PC-3 (cell line): ENCODE measurements at places on chromosomes 7 and 10. TPM values are rescaled to one million over a fixed set of nuclear protein-coding genes. Genes with fewer than 3 reads are reported as not detected.
A peak's percentile ranks its signal among the peaks of the same experiment; 100 is the strongest.

- peak; percentile 92 for DNase-seq
- no peaks in the 10 kb centered on the region for H3K36me3 ChIP-seq
- H3K4me3 ChIP-seq = peak overlapping the region; percentile 14; the same call in 1 of the 2 replicates
- H3K27me3 ChIP-seq = no peaks in the 10 kb centered on the region
- peak overlapping the region; percentile 51 for H3K27ac ChIP-seq
Observed at GRCh38 chr7:75727881-75728593, 10.7 kb downstream of the HIP1 start.

DNA sequence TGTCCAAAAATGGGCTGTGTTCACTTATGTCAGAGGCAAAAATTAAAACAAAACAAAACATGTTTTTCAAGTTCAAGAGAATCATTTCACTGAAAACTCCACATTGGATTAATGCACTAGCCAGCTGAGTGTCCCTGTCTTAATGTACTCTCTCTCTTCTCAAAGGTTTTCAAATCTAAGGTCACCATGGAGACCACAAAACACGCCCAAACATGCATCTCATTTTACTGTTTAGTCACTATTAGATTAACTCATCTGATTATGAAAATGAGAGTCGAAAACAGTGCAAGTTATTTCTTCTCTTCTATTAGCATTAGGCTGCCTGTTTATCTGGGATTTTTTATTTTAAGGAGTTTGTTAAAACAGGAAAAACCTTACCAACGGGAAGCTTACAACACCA is 70.8 kb upstream of the ASAH2 start:
- H3K27me3 ChIP-seq = no peaks in the 10 kb centered on the region
- peaks cover 40% of the 10 kb centered on the region for H3K4me1 ChIP-seq
- peak; percentile 68 for DNase-seq
- H3K4me3 ChIP-seq = no peak overlapping the region
- H3K27ac ChIP-seq = no peak overlapping the region

DNA sequence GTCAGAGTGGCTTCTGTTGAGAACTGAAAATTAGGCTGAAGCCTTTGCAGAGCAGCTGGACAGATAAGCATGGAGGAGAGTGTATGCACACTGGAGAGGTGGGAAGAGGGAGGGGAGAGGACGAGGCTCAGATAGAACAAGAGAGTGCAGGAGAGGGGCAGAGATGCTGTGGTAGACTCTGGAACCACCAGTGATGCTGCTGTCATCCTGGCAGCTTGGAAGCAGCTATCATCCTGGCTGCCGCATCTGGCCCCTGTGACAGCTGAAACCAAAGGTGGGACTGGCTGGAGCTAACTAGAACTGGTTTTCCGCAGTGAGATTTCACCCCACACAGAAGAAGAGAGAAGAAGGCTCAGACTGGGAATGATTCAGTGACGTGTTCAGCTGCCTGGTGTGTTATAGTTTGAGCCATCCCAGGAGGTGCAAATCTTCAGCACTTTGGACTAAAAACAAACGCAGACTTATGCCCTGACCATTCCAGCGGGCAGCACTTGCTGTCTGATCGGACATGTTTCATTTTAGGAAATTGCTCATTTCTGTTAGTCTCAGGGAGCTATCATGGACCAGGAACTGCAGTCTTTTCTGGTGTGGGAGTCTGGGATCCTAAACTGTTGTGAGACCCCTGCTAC is 38.4 kb downstream of the EEPD1 start:
- no peaks in the 10 kb centered on the region for H3K27me3 ChIP-seq
- H3K4me1 ChIP-seq = peaks cover 21% of the 10 kb centered on the region
- H3K36me3 ChIP-seq = no peaks in the 10 kb centered on the region
- DNase-seq = no peak
- H3K27ac ChIP-seq = no peak overlapping the region

SPDYE2B gene
- not detected in 2 replicates for total RNA-seq

- no peaks in the 10 kb centered on the region for H3K27me3 ChIP-seq
- no peak overlapping the region for H3K27ac ChIP-seq
- peaks cover 8% of the 10 kb centered on the region; the same call in 1 of the 2 replicates for H3K4me1 ChIP-seq
Observed at GRCh38 chr10:69906425-69906824, 104.7 kb downstream of the COL13A1 start.

DNA sequence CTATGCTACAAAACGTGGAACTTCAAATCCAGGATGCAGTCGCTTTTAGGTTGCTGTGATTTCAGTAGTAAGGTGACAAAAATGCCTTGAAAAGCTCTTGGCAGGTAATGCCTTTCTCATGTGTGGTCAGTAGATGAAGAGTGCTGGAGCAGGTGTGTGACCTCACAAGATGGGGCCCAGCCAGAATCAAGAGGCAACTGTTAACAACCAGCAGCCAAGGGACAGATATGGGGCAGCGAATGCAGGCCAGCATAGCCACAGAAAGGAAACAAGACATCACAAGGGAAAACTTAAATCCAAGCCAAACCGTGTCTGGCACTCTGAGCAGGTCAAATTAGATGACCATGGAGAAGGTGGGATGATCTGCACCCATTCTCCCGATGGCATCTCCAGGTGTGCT is 12.3 kb downstream of the HUS1 start:
- no peak overlapping the region for H3K27ac ChIP-seq
- H3K4me1 ChIP-seq = peaks cover 5% of the 10 kb centered on the region; the same call in 1 of the 2 replicates
- peaks cover 54% of the 10 kb centered on the region for H3K36me3 ChIP-seq

DNA sequence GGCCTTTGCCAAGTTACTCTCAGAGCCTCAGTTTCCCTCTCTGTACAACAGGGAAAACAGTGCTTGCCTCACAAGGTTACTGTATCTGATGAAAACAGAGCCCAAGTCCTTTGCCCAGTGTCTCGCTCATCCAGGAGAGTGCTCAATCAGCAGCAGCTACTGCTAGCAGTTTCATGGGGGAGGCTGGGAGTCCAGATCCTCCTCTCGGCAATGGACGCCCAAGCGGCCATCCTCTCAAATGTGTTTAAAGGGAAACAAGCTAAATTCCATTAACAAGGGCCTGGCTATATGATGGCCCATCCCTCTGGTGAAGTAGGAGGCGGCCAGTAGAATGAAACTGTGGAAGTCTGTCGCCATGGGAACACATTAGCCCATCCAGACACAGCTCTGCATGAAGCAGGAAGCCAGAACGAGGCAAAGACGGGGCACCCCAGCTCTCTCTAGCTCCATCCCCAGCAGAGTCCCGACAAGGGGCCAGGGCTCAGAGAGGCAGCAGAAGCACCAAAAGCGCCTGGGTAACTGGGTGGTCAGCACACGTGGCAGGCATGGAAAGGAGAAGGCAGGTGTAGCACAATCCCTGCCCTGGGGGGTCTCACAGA is 35.2 kb downstream of the FAM53B start:
- no peak overlapping the region for H3K4me3 ChIP-seq
- DNase-seq = no peak
- no peaks in the 10 kb centered on the region for H3K36me3 ChIP-seq
- no peaks in the 10 kb centered on the region for H3K4me1 ChIP-seq
- no peaks in the 10 kb centered on the region for H3K27me3 ChIP-seq

- H3K4me1 ChIP-seq = peaks cover 28% of the 10 kb centered on the region
- H3K36me3 ChIP-seq = no peaks in the 10 kb centered on the region
- peak; percentile 84 for DNase-seq
- no peak overlapping the region for H3K4me3 ChIP-seq
- peaks cover 30% of the 10 kb centered on the region for H3K27me3 ChIP-seq
Observed at GRCh38 chr10:79933961-79934360, 14.9 kb downstream of the SFTPD start.

GRCh38 chr7:99557940-99558305 is 519 bp upstream of the ZNF655 start:
- no peak overlapping the region for H3K4me3 ChIP-seq

IGFBP3 gene
- 120 and 136 TPM in 2 replicates for total RNA-seq

DNA sequence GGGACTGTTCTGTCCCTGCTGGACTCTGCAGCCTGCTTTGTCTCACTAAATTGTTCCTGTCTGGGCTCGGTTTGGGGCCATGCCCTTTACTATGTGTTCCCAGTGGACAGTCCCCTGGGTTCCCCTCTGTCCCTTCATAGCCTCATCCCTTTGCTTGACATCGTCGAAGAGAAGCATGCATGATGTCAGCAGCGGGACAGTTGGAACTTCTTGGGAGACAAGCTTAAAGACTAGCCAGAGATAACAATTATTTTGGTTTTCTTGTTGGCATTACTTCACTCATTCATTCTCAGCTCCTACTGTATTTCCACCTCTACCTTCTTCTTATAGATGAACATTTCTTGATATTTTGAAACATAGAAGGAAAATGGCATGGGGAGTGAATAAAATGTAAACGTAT is 2.7 kb downstream of the EPHB6 start:
- H3K4me3 ChIP-seq = no peak overlapping the region
- H3K27ac ChIP-seq = no peak overlapping the region
- peaks cover 24% of the 10 kb centered on the region for H3K4me1 ChIP-seq
- no peak for DNase-seq

DNA sequence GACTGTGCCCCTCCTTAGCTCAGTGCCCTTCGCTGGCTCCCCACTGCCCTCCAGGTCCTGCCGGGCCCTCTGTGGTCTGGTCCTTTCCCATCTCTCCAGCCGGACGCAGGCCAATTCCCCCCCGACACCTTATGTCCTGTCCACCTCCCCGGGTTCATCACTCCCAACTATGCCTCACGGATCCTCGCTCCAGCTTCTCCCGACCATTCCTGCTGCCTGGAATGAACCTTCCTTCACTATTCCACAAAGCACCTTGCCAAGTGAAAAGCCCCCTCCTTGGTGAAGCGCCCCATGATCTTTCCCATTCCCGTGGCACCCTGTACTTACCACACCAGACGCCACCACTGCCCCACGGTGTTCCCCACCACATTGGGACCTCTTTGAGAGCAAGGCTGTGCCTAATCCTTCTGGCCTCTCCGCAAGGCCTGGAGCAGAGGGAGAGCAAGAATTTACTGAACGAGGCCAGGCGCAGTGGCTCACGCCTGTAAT is 47.2 kb downstream of the TMEM270 start:
- H3K27me3 ChIP-seq = no peaks in the 10 kb centered on the region
- no peaks in the 10 kb centered on the region for H3K4me1 ChIP-seq
- no peaks in the 10 kb centered on the region for H3K36me3 ChIP-seq
- DNase-seq = no peak

DNA sequence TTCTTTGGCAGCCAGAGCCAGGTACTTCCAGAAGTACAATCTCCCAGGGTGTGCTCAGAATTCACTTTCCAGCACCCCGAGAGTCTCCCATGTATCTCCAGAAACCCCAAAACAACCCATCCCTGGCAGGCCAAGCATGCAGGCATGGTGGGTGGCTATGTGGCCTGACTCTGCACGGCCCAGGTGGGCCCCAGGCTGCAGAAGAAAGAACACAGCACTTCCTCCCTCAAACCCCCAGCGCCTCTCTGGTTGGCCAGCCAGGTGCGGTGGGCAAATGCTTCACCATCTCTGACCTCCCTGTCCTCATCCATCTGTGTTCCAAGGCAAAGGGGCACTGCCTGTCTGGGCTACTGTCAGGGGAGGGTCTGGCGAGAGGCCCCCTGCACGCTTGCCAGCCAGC is 100.3 kb downstream of the MKI67 start:
- no peak overlapping the region for H3K27ac ChIP-seq
- no peaks in the 10 kb centered on the region for H3K27me3 ChIP-seq
- no peaks in the 10 kb centered on the region for H3K36me3 ChIP-seq
- H3K4me3 ChIP-seq = no peak overlapping the region
- DNase-seq = no peak

DNA sequence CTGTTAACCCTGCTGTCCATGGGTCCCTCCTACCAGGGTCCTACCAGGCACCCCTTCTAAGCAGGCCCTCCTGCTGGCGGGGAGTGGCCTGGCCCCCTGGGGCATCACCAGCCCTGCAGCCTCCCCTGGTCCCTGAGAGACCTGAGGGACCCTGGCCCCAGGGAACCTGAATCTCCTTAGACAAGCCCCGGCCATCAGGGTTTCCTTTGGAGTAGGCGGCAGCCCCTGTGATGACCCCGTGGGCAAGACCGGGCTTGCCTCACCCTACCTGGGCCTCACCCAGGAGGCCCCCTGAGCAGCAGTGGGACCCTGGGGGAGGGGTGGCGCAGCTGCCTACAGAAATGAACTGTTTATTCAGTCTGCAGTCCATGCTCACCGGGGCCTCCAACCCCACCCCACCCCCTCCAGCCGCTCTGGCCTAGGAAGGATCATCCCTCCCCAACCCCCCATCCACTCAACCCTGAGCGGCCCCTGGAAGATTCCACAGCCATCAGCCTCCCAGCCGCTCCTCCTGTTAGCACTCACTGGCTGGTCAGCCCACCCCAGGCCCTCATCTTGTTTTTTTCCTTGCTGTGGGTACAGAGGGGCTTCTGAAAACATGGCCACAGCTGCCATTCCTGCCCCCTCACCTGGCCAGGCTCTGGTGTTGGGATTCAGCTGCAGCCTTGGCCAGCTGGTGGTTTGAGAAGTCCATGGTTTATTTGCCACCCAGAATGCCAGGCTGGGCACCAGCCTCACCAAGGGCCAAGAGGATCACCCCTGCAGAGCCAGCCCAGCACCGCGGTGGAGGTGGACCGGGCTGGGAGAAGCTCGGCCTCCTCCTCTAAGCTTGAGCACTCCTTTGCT is 34.8 kb upstream of the CHST15 start:
- H3K4me3 ChIP-seq = no peak overlapping the region

MYH16 gene
- total RNA-seq = 2.8 and 4.7 TPM in 2 replicates

KCNH2 gene
- total RNA-seq = 0.84 and 1.6 TPM in 2 replicates

GRCh38 chr7:98745722-98746318 is 124.0 kb downstream of the TMEM130 start:
- H3K27ac ChIP-seq = no peak overlapping the region
- no peak overlapping the region for H3K4me3 ChIP-seq
- no peaks in the 10 kb centered on the region for H3K36me3 ChIP-seq
- H3K27me3 ChIP-seq = peaks cover 12% of the 10 kb centered on the region; the same call in 1 of the 2 replicates
- no peaks in the 10 kb centered on the region for H3K4me1 ChIP-seq
- peak; percentile 81 for DNase-seq

DNA sequence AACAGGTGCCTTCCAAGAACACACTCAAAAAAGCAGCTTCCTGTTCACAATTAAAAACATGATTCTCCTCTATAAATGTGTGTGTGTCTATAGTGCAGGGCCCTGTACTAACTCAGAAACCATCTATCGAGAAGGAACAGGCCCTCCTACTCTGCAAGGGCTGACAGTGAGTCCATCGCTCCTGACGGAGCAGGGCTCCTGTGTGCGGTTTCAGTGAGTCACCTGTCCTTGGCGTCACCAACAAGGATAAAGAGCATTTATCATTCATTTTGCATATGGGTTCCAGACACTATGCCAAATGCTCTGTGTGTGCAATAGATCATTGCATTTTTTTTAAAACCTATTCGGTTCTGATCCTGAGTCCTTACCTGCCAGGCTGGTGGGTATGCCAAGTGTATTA is 63.7 kb downstream of the TACC2 start:
- no peaks in the 10 kb centered on the region for H3K36me3 ChIP-seq
- H3K27ac ChIP-seq = peak overlapping the region; percentile 92
- no peaks in the 10 kb centered on the region for H3K27me3 ChIP-seq
- no peak overlapping the region for H3K4me3 ChIP-seq
- DNase-seq = peak; percentile 89
- peaks cover 42% of the 10 kb centered on the region for H3K4me1 ChIP-seq

DNA sequence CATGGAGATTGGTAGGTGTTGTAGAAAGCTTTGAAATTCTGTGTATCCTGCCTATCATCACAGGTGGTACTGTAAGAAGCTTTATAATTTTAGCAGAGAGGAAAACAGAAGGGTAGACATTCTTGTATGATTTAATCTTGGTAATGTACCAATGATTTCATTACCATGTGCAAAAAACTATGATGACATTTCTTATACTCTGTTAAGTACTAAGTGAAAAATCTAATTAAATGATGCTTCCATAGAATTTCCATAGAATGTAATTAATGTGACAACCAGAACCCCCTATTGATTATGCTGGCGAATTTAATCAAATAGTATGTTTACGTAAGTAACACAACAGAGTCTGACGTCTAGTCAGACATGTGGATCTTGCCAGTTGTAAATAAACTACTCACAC is 16.0 kb upstream of the RHOBTB1 start:
- H3K27ac ChIP-seq = no peak overlapping the region
- no peaks in the 10 kb centered on the region for H3K36me3 ChIP-seq
- no peaks in the 10 kb centered on the region for H3K27me3 ChIP-seq
- H3K4me3 ChIP-seq = no peak overlapping the region
- peaks cover 41% of the 10 kb centered on the region for H3K4me1 ChIP-seq
